Activated CD8-positive, alpha-beta memory T cell treated with anti-CD3 and anti-CD28 coated beads for 48 hours (primary cell): ENCODE measurements at places on chromosomes 2 and 18.

DNA sequence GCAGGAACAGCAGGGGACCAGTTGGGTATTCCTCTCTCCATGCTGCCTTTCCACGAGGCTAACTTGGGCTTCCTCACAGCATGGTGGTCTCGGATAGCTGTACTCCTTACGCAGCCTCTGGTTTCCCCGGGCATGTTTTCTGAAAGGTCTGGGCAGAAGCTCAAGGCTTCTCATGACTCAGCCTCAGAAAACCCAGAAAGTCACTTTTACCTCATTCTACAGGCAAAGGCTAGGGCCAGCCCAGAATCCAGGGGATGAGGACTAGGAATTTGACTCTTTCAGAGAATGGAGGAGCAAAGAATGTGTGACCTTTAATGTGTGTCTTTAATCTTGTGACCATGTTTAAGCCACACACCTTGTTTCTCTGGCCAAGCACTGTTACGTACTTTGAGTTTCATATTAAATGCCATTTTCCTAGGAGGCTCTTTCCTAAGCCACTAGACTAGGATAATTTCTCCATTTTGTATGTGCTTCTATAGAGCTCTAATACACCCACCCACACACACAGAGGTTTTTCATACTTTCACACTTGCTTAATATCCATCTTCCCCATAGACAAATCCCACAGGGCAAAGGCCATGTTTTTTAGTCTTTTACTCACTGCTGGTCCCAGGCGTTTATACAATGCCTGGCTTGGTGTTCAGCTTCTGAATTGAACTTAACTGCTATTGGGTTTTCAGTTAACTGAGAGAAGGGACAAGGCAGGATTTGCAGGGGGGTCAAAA, 77.3 kb downstream of the LONRF2 start:
- DNase-seq, result no peak

- no peak for DNase-seq
Measured at GRCh38 chr2:124753842-124754241, 728.8 kb downstream of the CNTNAP5 start.

DNA sequence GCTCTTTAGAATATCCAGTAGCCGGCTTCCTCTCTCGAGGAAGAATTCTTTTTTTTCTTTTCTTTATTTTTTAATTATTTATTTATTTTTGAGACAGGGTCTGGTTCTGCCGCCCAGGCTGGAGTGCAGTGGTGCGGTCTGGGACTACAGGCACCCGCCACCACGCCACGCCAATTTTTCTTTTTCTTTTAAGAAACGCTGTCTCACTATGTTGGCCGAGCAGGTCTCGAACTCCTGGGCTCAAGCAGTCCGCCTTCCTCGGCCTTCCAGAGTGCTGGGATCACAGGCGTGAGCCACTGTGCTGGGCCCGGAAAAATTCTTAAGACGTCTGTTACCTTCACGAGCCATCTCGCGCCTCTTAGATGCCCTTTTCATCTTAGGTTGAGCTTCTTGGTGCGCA, 931 bp upstream of the TMEM131 start:
- no peak for DNase-seq

DNA sequence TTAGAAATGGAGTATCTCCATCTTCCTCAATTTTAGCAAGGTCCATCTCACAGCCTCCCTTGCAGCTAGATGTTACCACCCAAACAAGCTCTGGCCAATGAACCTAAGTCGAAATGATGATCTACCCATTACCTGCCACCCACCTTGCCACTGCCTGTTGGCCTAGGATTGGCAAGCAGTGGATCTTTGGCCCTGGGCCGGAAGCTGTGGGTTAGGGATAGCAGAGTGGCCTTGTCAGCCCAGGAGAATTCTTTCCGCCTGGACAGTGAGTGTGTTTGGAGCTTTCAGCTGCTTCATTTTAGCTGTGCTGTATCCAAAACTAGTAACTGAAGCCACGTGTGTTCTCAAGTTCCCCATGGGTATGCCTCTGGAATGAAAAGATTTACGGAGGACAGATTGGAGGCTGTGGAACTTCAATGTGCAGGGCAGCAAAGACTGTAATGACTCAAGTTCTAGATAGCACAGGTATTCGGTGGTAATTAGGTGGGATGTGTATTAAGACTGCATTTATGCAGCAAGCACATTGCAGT, 7.7 kb upstream of the PARD6G start:
- no peak for DNase-seq

GRCh38 chr2:102103992-102104871, 38.3 kb upstream of the IL1R1 start:
- peak; percentile 51 for DNase-seq

DNA sequence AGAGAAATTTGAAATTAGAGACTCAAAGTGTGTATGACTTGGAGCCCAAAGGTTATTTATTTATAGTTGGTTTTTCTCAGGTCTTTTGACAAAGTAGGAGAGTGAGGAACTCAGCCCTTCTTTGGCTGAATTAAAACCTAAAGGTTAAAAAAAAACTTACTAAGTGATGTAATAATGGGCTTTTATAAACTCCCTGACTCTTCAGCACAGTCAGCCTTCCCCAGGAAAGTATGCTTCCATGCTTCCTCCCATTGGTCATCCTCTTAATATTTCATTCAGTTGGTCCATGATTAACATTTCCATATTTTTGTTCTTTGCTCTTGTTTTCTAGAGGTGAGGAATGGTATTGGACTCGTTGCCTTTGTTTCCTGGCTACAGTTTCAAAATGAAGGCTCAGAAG, 7.2 kb downstream of the ARPC2 start:
- no peak for DNase-seq

DNA sequence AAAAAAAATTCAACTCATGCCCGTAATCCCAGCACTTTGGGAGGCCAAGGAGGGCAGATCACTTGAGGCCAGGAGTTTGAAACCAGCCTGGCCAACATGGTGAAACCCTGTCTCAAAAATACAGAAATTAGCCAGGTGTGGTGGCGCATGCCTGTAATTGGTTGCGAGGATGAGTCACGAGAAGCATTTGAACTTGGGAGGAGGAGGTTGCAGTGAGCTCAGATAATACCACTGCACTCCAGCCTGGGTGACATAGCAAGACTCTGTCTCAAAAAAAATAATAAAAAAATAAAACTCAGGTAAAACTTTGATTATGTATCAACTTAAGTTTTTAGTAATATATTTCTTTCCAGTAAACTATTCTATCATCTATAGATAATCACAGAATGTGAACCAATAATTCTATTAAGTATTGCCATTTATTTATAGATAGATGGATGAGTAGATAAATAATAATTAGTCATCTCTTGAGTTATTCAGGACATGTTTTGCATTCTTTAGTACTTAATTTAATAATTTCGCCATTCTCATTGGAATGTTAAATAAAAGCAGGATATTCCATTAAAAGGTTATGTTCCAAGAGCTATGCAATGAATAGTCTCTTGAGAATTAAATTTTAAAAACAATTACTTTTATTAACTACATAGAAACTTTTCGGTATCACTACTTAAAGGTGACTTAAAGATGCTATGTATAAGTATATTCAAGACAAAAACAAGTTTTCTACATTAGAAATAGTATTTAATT, 48.7 kb downstream of the WDPCP start:
- DNase-seq, result no peak

- DNase-seq, result no peak
Measured at GRCh38 chr2:42115588-42115987, 53.6 kb upstream of the EML4 start.

- peak; percentile 13 for DNase-seq
Measured at GRCh38 chr18:961644-962355, 57.1 kb downstream of the ADCYAP1 start.

DNA sequence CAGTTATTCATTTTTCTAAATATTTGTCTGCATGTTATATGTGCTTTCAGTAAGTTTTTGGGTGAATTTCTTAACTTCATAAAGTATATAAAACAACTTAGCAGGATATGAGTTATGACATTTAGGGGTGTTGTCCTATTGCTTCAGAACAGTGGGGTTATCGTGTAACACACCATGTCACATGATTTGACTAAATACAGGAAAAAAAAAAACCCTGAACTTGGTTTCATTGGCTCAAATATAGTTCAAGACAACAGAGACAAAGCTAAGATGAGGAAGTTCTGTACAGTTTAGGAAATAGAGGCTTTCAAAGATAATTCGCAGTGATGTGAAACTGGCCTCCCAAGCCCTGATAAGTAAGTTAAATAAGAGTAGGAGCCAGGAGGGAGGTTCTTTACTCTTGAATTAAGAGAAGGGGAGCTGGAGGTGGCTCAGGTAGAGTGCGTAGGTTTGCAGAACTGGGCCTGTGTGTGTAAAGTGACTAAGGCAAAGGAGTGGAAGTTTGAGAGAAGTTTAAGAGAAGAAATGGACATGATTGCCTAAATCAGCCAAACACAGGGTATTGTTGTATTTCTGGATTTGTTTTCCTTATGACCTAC, 53.9 kb downstream of the LIMS1 start:
- no peak for DNase-seq

DNA sequence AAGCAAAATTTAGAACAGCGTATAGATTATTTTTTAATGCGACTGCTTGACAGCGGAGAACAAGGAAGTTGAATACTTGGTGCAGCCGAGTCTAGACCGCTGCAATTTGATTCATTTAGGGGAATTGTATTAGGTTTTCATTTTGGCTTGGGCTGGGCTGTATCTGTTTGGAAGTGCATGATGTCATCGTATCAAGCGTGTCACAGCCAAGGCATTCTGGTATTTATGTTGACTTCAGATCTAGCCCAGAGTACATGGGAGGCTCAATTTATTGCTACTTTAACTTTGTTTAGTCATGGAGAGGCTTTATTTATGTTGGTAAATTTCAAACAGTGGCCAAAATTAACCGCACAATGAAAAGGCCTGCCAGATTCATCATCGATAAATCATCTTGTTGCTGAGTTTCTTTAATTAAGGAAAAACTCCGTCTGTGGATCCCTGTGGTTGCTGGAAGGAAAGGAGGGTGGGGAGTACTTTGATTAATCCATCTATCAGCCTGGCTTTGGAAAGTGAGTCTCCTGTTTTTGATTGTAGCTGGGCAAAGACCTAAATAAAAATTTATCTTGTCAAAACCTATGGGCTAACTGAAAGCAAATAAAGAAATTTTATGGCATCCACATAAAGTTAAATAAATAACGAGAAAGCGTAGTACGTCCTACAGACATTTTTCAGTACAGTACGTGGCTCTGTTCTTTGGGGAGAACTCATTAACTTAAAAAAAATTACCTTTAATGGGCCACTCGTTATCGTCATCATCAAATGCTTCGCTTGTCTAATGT, 230.4 kb upstream of the SPRED2 start:
- no peak for DNase-seq

- no peak for DNase-seq
Measured at GRCh38 chr18:11308499-11308898, 159.1 kb upstream of the PIEZO2 start.

DNA sequence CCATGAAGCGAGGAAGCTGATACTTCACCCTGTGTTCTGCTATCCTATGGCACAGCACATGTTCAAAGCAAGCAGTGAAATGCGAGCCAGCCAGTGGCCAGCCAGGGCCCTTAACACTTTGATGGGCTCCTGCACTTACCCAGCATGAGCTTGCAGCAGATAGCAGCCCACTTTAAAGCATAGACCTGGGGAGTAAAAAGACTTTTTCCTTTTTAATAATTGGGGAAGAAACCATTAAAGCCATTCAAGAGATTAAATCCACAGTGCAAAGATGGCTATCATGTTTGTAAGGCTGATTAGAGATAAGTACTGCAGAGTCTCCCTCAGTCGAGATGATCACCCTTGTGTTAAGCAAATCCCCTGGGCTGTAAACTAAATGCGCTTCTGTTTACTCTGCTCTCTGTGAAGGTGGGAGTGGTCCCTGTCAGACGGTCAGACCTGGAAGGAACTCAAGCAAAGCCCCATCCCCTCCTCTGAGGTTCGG, 15.7 kb downstream of the CCBE1 start:
- no peak for DNase-seq

- DNase-seq, result no peak
Measured at GRCh38 chr2:230505162-230505561, 89.2 kb downstream of the SP100 start.

GRCh38 chr18:51196811-51197660, 445 bp downstream of the MEX3C start:
- DNase-seq, result peak; percentile 33

- DNase-seq, result no peak
Measured at GRCh38 chr2:121716126-121716525, 20.5 kb downstream of the NIFK start.

GRCh38 chr2:225041207-225041850, 939 bp downstream of the DOCK10 start:
- peak; percentile 49 for DNase-seq

DNA sequence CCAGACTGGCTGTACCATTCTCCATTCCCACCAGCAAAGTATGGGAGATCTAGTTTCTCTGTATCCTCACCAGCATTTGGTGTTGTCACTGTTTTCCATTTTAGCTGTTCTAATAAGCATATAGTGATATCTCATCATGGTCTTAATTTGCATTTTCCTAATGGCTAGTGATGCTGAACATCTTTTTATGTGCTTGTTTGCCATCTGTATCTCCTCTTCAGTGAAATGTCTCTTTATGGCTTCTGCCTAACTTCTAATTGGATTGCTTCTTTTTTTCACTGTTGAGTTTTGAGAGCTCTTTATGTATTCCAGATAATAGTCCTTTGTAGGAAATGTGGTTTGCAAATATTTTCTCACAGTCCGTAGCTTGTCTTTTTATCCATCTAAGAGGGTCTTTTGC, 18.9 kb upstream of the BIN1 start:
- DNase-seq, result no peak

GRCh38 chr18:5546660-5547059, 2.9 kb upstream of the EPB41L3 start:
- no peak for DNase-seq

GRCh38 chr2:56510610-56511009, 326.8 kb downstream of the CCDC85A start:
- DNase-seq, result no peak

GRCh38 chr2:157258520-157259326, 1.2 kb downstream of the GALNT5 start:
- no peak for DNase-seq

- DNase-seq, result no peak
Measured at GRCh38 chr2:138744713-138745112, 35.5 kb downstream of the NXPH2 start.

GRCh38 chr2:104848526-104848925, 5.4 kb upstream of the POU3F3 start:
- DNase-seq, result no peak

DNA sequence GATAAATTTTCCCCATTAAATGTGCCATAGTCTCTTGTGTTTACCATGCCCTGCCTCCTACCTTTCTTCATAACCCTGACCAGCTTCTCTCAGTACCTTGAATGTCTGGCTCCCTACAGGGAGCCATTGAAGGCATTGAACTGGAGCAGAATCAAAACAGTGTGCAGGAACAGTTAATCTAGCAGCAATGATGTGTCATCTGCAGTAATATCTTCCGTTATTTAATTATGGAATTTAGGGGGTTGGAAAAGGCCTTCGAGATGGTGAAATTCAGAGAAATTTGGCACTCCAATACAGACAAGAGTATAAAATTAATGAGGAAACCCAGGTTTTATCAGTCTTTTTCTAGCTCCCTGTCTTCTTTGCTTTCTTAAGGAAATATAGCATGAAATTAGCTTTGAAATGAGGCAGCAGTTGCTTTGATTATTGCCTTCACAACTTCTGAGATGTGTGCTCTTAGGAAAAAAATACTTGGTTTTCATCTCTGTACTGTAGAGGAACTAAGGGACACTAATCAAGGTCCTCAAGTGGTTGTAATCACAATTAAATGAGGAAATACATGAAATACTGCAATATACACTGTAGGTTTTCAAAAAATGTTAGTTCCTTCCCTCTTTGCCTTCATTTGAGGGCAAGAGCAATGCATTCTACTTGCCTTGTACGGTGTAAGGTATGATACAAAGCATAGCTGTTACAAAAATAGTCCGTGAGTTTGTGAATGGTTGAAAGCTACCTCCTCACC, 369.1 kb downstream of the SETBP1 start:
- DNase-seq, result no peak

GRCh38 chr2:54499661-54500060, 43.5 kb downstream of the SPTBN1 start:
- no peak for DNase-seq

GRCh38 chr18:32302806-32303205, 113.0 kb downstream of the MEP1B start:
- no peak for DNase-seq
